ENCODE measurements at places on chromosomes 5 and 9. TPM values are rescaled to one million over a fixed set of nuclear protein-coding genes. Genes with fewer than 3 reads are reported as not detected.

Gene AJM1
- total RNA-seq: 3.7 TPM

Gene SLC34A1
- 0.40 TPM for total RNA-seq

Gene COL15A1
- total RNA-seq: not detected

Gene PCDHB12
- not detected for total RNA-seq

DNA sequence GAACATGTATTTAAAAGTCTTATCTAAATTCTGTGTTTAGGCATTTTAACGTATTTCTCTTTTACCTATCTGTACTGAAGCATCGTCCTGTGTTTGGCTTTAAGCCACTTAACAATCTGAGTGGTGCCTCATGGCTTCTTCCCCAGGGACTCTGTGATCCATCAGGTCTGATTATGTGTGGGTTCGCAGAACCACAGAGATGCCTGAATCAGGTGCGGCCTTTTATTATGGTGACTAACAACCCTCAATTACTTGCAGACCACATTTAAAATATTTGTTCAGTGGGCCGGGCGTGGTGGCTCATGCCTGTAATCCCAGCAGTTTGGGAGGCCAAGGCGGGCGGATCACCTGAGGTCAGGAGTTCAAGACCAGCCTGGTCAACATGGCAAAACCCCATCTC, 39.6 kb upstream of the SAP30L start:
- DNase-seq: no peak
- H3K36me3 ChIP-seq: no peaks in the 10 kb centered on the region
- H3K4me3 ChIP-seq: no peak overlapping the region
- no peaks in the 10 kb centered on the region for H3K27me3 ChIP-seq

- peak; percentile 26 for DNase-seq
- H3K36me3 ChIP-seq: no peaks in the 10 kb centered on the region
- H3K27me3 ChIP-seq: peaks cover 55% of the 10 kb centered on the region
- H3K27ac ChIP-seq: no peak overlapping the region
- H3K4me3 ChIP-seq: peak overlapping the region; percentile 47
Measured at GRCh38 chr5:79025054-79025472, 40.0 kb upstream of the ARSB start.

DNA sequence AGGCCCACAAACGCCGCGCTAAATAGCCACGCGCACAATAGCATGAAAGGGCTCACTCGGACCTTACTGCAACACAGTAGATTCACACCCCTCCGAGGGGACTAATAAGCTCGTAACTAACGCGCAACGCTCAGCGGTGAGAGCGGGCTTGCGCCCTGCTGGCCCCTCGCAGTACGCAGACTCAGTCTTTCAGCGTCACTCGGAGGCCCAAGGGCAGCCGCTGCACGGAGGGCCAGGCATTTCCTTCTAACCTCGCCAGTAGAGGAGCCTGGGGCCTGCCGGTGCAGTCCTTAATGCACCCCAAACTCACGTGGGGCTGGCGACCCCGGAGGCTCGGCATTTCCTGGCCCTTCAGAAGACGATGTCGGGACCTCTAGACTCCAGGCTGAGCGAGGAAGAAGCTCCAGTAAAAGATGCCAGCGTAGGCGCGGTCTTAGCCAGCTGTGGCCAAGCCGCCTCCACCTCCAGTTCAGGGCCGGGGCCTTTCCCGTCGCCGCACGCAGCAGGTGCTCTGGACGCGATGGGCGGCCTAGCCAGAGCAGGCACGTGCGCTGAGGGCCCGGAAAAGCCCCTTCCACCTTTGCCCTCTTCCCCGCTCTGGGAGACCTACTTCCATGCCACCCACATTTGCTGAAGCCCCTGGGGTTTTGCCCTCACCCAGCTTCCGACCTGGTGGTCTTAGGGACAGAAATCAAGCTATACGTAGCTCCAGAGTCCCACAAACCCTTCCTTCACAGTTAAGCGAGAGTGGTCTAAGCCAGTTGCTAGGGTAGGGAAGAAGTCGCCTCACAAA, 38.3 kb upstream of the TIFAB start:
- H3K27me3 ChIP-seq: peaks cover 81% of the 10 kb centered on the region
- H3K36me3 ChIP-seq: peaks cover 6% of the 10 kb centered on the region

Gene PLPPR1
- total RNA-seq: not detected

DNA sequence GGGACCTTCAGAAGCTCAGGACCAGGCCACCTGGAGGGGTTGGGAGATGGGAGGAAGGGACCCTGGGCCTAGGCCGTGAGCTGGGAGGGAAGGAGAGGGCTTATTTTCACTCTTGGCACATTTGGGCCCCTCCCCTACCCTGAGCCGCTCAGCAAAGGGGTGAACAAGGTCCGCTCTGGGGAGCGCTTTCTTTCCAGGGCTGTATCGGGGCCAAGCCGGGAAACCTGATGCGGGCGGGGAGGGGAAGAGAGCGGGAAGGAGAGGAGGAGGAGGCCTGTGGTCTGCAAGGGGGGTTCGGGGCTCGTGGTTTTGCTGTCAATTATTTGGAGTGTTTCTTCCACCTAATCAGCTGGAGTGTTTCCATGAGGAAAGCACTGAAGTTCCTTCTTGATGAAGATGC, 62.7 kb upstream of the RXRA start:
- no peaks in the 10 kb centered on the region for H3K4me1 ChIP-seq
- H3K36me3 ChIP-seq: no peaks in the 10 kb centered on the region

Gene ARID3C
- not detected for total RNA-seq

Gene FBXO4
- 10.5 TPM for total RNA-seq

DNA sequence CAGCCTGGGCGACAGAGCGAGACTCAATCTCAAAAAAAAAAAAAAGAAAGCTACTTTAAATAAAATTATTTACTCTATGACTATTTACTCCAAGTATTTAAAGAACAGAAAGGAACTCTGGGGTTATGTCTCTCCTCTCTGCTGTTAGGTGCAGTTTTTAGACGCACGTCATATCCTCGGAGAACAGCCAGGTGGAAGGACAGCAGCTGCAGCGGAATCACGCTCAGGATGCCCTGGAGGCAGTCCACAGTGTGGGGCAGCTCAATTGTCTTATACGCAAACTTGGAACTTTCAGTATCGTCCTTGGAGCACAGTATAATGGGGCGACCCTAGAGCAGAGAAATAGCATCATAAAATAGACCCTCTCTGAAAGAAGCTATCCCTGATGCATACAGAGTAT, 10.4 kb upstream of the MAPK9 start:
- no peak overlapping the region for H3K27ac ChIP-seq
- H3K36me3 ChIP-seq: no peaks in the 10 kb centered on the region
- DNase-seq: no peak
- H3K4me3 ChIP-seq: no peak overlapping the region

Gene GLIPR2
- total RNA-seq: 51.4 TPM

Gene LRRC19
- total RNA-seq: not detected

DNA sequence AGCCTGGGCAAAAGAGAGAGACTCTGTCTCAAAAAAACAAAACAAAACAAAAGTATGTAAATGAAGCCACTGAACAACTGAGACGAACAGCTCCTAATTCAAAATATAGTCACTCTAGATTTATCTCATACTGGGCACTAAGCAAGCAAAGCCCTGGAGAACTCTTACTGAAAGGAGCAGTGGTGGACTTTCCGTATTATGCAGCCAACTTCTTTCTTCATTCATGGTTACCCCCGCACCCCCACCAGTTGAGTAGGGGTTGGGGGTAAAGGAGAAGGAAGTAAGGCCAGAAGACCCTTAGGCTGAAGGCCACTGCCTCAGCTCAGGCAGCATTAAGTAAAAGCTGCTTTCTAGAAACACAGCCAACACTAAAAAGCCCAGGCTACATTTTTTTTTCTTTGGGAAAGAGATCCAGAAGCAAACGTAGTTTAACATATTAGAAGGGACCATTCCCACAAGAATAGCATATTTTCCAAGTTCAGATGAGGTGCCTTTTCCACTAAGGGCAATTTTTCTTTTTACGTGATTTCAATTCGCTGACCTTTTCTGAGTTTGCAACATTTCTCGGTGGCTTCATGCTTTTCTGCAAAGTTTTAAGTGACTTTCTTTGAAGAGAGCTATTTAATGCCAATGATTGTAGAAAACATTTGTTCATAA, 55.3 kb downstream of the MAPKAP1 start:
- DNase-seq: no peak
- no peaks in the 10 kb centered on the region for H3K27me3 ChIP-seq
- H3K27ac ChIP-seq: no peak overlapping the region
- peaks cover 11% of the 10 kb centered on the region for H3K36me3 ChIP-seq

DNA sequence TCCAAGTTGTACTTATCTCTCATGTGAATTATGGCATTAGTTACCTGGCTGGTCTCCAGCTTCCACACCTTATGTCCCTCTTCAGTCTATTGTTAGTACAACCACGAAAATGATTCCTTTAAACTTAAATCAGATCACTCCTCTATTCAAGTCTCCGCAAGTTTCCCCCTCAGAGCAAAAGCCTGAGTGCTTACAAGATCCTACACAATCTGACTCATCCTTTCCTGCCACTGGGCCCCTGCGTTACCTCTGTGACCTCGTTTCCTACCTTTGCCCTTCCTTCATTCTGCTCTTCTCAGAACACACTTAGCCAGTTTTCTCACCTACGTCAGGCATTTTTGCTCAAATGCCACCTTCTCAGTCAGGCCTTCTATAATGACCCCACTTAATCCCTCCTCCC, 45.1 kb upstream of the GLIS3 start:
- peaks cover 5% of the 10 kb centered on the region for H3K36me3 ChIP-seq
- H3K27me3 ChIP-seq: peaks cover 9% of the 10 kb centered on the region
- H3K27ac ChIP-seq: peak overlapping the region; percentile 88
- DNase-seq: no peak

Gene RRAGA
- total RNA-seq: 35.2 TPM

Gene ADAMTSL2
- not detected for total RNA-seq

Gene DCP2
- 83.6 TPM for total RNA-seq

Gene PCA3
- total RNA-seq: not detected

DNA sequence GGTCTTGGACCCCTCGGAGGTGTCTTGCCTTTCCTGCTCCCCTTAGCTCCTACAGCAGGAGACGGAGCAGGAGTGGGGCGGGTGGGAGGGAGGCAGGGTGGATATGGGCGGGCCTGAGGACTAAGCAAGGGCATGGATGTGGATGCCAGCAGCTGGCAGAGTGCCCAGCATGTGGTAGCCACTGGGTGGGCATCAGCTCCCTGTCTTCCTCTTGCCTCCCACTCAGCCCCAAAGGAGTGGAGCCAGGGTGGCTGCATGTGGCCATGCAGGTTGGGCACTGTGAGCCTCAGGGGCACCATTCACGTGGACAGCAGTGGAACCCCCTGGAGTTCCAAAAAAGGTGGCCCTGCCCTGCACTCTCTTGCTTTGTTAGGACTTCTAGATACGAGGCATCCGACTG, 90.1 kb upstream of the TBCA start:
- H3K4me1 ChIP-seq: no peaks in the 10 kb centered on the region
- no peak overlapping the region for H3K4me3 ChIP-seq
- peaks cover 25% of the 10 kb centered on the region for H3K27me3 ChIP-seq

DNA sequence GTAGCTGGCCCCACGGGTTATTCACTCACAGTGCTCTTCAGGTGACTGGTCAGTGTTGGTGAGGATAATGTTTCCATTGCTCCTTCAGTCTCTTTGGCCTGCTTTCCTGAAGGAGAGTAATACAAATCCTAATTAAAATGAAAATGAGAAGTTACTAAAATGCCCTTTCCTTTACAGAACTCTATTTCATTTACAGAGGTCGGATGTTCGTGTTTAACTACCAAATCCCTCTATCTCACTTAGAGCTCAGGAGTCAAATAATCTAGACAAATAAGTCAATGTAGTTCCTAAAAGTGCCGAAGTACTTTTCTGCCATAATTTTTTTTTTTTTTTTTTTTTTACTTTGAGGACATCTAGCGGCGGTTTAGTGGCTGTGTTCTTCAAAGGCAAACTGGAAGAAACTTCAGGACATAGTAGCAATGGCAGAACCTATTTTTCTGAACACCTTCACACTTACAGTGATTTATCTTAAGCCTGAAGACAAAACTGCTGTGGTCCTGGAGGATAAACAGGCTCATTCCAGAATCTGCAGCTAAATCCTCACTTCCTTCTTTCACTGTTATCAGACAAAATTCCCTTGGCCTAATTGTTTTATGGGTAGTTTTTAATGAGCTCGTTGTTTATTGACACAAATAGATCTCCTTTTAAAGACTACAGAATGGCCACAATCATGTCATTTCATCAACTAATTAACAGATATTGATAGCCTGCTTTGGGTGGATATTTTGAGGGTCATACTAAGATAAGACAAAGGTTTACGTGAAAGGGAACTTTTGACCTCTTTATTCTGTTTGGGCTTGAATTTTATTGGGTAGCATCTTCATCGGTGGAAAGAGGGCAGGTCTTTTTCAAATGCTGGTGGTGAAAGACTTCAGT, 207.6 kb upstream of the DMRTA1 start:
- H3K27me3 ChIP-seq: peaks cover 5% of the 10 kb centered on the region
- no peak overlapping the region for H3K27ac ChIP-seq
- H3K4me1 ChIP-seq: peaks cover 21% of the 10 kb centered on the region
- no peak for DNase-seq

Gene TSC1
- total RNA-seq: 51.2 TPM

DNA sequence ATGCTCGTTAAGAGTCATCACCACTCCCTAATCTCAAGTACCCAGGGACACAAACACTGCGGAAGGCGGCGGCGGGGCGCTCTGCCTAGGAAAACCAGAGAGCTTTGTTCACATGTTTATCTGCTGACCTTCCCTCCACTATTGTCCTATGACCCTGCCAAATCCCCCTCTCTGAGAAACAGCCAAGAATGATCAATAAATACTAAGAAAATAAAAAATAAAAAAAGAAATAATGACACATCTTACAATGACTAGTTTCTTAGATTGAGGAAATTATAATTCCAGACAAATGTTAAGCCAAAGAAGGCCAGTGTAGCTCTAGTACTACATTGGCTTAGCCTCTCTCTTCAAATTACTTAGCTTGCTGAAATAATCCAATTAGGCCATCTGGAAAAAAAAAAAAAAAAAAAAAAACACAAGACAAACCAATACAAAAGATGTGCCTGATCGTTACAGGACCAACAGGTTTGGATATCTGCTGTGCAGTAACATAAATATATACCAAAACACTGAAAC, 58.0 kb downstream of the ANXA2R start:
- H3K27me3 ChIP-seq: no peaks in the 10 kb centered on the region
- DNase-seq: no peak
- H3K27ac ChIP-seq: no peak overlapping the region
- peaks cover 6% of the 10 kb centered on the region for H3K36me3 ChIP-seq
- H3K4me3 ChIP-seq: no peak overlapping the region

- no peak overlapping the region for H3K4me3 ChIP-seq
- H3K27ac ChIP-seq: no peak overlapping the region
Measured at GRCh38 chr5:105392122-105392709, 1829.6 kb upstream of the NUDT12 start.

DNA sequence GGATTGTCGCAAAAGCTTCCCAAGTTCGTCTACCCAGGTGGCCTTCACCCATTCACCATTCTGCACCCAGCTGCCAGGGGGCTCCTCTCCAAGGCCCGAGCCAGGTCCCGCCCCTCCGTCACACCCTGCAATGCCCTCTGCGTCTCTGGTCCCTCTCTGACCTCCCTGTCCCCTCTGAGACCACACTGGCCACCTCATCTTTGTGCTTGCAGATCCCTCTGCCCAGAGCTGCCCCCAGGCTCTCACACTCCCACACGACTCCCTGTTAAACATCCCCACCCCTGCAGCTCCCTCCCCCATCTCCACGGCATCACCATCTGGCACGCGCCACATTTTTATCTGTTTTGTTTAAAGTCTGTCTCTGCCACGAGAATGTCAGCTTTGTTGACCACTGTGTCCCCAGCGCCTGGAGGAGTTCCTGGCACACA, 243.6 kb downstream of the PBX3 start:
- H3K4me3 ChIP-seq: no peak overlapping the region
- no peaks in the 10 kb centered on the region for H3K4me1 ChIP-seq
- peaks cover 1% of the 10 kb centered on the region for H3K27me3 ChIP-seq

Gene DEPDC1B
- total RNA-seq: 1.4 TPM

GRCh38 chr9:136392538-136393449, 7.2 kb downstream of the SNAPC4 start:
- no peak overlapping the region for H3K27ac ChIP-seq
- no peak overlapping the region for H3K4me3 ChIP-seq
- no peak for DNase-seq

- no peak for DNase-seq
- H3K4me3 ChIP-seq: peak overlapping the region; percentile 73
- H3K36me3 ChIP-seq: no peaks in the 10 kb centered on the region
- H3K27ac ChIP-seq: peak overlapping the region; percentile 81
Measured at GRCh38 chr9:93897075-93897970, 57.8 kb downstream of the BARX1 start.
